ENCODE measurements at places on chromosomes 2 and 18. TPM values are rescaled to one million over a fixed set of nuclear protein-coding genes. Genes with fewer than 3 reads are reported as not detected.

Gene UGT1A10
- not detected for total RNA-seq

- H3K27ac ChIP-seq, result no peak overlapping the region
- H3K27me3 ChIP-seq, result peaks cover 13% of the 10 kb centered on the region
- H3K36me3 ChIP-seq, result no peaks in the 10 kb centered on the region
- H3K4me1 ChIP-seq, result peaks cover 31% of the 10 kb centered on the region
Observed at GRCh38 chr2:96143848-96144480, 1.3 kb downstream of the DUSP2 start.

Gene KIF5C
- total RNA-seq, result 10.8 TPM

DNA sequence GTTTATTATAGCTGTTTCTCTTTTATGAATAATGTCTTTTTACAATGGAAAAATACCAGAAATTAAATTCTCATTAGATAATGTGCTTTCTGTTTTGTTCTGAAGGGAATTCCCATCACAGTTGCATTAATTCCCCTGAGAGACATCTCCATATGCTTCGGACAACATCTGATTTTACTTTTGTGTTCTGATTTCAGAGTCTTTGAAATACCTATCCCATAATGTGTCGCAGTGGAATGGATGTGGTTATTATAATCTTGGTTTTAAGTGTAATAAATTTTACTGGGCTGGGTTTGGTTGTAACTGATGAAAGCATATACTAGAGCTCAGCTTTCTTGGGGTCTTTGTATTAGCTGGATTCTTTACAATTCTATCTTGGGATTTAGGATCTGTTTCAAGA, 12.5 kb downstream of the SPTBN1 start:
- H3K4me3 ChIP-seq, result no peak overlapping the region
- DNase-seq, result no peak
- no peaks in the 10 kb centered on the region for H3K27me3 ChIP-seq
- H3K36me3 ChIP-seq, result no peaks in the 10 kb centered on the region

DNA sequence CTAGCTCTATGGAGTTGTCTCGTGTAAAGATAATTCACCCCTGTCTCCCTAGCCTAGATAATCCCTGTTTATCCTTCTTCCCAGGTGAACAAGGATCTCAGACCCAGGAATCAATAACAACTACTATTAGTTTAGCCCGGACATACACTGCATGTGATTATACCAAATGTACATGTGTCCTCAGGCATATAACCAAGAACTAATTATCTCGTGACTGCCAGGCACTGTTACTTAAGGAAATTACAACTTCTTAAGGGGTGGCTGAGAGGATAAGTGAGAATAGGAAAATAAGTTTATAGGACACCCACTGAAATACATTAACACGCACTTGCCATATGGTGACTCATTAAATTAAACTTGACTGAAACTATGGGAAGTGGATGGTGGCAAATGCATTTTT, 126.6 kb downstream of the CNTNAP5 start:
- DNase-seq, result no peak
- H3K36me3 ChIP-seq, result no peaks in the 10 kb centered on the region
- H3K4me3 ChIP-seq, result no peak overlapping the region
- no peaks in the 10 kb centered on the region for H3K4me1 ChIP-seq

Gene DSC3
- total RNA-seq, result 12.4 TPM

DNA sequence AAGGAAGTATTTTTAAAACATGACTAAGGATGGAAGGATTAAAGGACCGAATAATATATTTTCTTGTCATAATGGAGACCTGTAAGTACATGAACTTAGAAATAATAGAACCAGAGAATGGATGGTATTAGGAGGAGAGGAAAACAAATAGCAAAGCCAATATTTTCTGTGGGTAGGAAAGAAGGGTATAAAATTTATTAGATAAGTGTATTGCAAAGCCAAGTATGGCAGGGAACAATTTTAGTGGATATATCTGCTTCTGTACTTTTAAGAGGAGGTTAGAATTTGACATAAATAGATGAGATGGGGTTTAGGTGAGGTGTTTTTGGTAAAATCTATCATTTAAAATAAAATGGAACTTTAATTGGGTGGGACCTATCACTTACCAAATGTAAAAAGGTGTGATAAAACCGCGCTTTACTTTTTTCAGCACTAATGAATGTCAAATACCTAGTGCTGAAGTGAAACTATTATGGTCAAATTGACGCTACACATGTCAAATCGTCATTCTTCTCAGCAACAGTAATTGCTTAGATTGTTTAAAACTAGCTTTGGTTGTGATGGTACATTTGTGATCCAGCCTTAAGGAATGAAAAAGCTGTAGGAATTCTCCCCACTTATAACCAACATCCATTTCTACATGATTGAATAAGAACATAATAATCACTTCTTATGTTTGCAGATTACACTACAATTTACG, 78.1 kb upstream of the ZEB2 start:
- no peak overlapping the region for H3K4me3 ChIP-seq
- H3K4me1 ChIP-seq, result peaks cover 6% of the 10 kb centered on the region
- H3K36me3 ChIP-seq, result no peaks in the 10 kb centered on the region
- H3K27ac ChIP-seq, result no peak overlapping the region

Gene CCDC102B
- total RNA-seq, result 5.7 TPM

Gene CCDC85A
- 2.8 TPM for total RNA-seq

DNA sequence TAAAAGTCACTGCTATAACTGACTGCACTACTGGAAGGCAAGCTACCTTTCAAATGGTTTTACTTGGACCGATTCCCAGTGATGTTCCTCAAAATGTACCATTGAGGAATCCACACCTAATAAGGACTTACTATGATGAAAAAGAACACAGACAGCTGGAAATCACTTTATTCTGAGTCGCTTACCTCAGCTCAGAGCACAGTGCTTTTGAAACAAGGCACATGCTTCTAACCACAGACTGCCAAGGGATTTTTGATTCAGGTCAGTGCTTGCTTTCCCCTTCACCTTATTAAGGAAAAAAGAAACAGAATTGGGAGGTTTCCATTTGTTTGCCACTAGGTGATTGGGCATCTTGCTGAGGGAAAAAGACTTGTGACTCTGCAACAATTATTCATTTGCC, 707.5 kb upstream of the FSHR start:
- H3K4me3 ChIP-seq, result no peak overlapping the region
- DNase-seq, result no peak
- no peaks in the 10 kb centered on the region for H3K36me3 ChIP-seq
- H3K4me1 ChIP-seq, result no peaks in the 10 kb centered on the region
- H3K27ac ChIP-seq, result no peak overlapping the region
- no peaks in the 10 kb centered on the region for H3K27me3 ChIP-seq

All from tibial nerve (tissue), 4 donors.